ENCODE measurements at places on chromosomes 11 and 22. TPM values are rescaled to one million over a fixed set of nuclear protein-coding genes. Genes with fewer than 3 reads are reported as not detected.

DNA sequence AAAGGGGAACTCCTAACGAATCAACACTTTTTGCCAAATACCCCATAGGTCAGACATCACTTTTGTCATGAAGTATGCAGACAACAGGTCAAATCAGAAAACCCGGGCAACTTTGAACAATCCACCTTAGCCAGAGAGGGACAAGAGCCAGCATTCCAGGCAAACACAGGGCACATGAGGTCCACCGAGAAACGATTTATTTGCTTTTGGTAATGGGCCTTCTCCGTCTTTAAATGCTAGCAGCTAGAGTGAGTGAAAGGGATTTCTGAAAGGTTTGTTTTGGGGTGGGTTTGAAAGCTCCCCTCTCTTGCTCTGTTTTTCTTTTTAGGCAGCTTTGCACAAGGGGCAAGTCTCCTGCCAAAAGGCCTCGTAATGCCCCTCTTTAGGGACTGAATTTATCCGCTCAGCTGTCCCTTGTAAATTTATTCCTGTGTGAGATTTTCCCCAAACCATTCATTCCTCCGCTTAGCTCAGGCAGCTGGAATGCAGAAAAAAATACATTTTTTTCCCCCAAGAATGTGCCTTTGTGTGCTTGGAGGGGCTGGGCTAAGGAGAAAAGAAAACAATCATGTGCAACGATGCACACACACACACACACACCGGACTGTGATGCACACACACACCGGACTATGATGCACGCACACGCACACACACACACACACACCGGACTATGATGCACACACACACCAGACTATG, 196.9 kb downstream of the SNX19 start:
- no peak overlapping the region for H3K4me3 ChIP-seq
- H3K27ac ChIP-seq = no peak overlapping the region
- H3K27me3 ChIP-seq = no peaks in the 10 kb centered on the region
- DNase-seq = peak; percentile 62

GRCh38 chr11:83510530-83511460, 224.6 kb upstream of the CCDC90B start:
- H3K4me1 ChIP-seq = no peaks in the 10 kb centered on the region
- no peak for DNase-seq
- H3K27me3 ChIP-seq = no peaks in the 10 kb centered on the region
- H3K4me3 ChIP-seq = no peak overlapping the region
- no peaks in the 10 kb centered on the region for H3K36me3 ChIP-seq

- no peak overlapping the region for H3K27ac ChIP-seq
- peaks cover 21% of the 10 kb centered on the region for H3K4me1 ChIP-seq
- no peak overlapping the region for H3K4me3 ChIP-seq
- no peaks in the 10 kb centered on the region for H3K36me3 ChIP-seq
- no peak for DNase-seq
These were observed 89.3 kb downstream of the NAT10 start for GRCh38 chr11:34194576-34195335.

- H3K4me3 ChIP-seq = no peak overlapping the region
- no peaks in the 10 kb centered on the region for H3K36me3 ChIP-seq
- DNase-seq = no peak
- no peaks in the 10 kb centered on the region for H3K4me1 ChIP-seq
- H3K27ac ChIP-seq = no peak overlapping the region
These were observed 520.8 kb upstream of the KIRREL3 start for GRCh38 chr11:127521413-127521812.

Gene OR51B2
- total RNA-seq = not detected

Gene ELFN2
- total RNA-seq = 0.17 TPM

Data from esophagus muscularis mucosa (tissue), 4 donors.